Cerebellar nuclear complex (tissue), 1 donor: ENCODE measurements at places on chromosomes 6 and 20.

- no peak for DNase-seq
Measured at GRCh38 chr20:33594743-33595142, 67.4 kb upstream of the C20orf144 start.

GRCh38 chr6:167501831-167502385 is 177.0 kb downstream of the TTLL2 start:
- DNase-seq: no peak

DNA sequence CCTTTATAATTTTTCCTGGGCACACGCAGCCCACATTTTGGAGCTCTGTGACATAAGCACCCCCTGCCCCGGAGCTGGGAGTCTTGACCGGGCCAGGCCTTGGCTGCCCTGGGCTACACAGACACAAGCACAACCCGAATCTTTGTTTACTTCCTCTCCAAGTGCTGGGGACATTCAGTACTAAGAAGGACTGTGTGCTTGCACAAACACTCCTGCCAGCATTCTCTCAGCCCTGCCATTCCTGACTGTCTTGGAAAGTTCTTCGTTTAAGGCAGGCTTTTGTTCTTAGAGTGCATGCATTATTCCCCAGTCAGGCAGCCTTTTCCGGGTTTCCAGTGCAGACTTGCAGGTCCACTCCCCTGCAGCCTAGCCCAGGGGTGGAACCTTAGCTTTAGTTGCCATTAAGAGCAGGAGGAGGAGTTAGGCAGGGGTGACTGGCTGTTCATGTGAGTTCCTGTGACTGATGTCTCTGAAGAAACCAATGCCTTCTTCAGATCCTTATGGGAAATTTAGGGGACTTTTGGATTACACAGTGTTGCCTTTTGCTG is 28.6 kb downstream of the FOXO3 start:
- DNase-seq: no peak

GRCh38 chr20:61682996-61683681 is 382.5 kb downstream of the TAF4 start:
- no peak for DNase-seq

GRCh38 chr6:115908906-115909559 is 151.7 kb downstream of the FRK start:
- no peak for DNase-seq
